Tibial nerve (tissue), 4 donors: ENCODE measurements at places on chromosomes 7 and 10. TPM values are rescaled to one million over a fixed set of nuclear protein-coding genes. Genes with fewer than 3 reads are reported as not detected.

- no peaks in the 10 kb centered on the region for H3K4me1 ChIP-seq
- no peak for DNase-seq
- H3K36me3 ChIP-seq = no peaks in the 10 kb centered on the region
Measured at GRCh38 chr10:61284222-61284890, 168.8 kb downstream of the TMEM26 start.

DNA sequence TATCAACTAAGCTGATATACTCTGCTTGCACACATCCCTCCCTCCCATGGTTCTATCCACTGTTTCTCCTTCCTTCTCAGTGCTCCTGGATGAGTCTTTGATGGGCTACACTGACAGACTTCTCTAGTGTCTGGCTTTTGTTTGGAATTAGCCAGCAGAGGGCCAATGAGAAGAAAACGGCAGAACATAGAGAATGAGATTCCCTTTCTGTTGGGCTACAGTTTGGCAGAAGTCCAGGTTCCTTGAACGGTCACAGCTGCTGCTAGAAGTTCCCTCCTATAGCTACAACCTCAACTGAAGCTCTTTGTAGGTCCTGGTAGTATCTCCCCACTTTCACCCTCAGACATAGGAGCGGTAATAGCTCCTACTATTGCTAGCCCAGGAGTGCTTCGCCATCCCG, 251.1 kb upstream of the LRRN3 start:
- no peaks in the 10 kb centered on the region for H3K27me3 ChIP-seq
- H3K4me1 ChIP-seq = no peaks in the 10 kb centered on the region
- DNase-seq = no peak
- H3K36me3 ChIP-seq = no peaks in the 10 kb centered on the region
- no peak overlapping the region for H3K4me3 ChIP-seq

- no peaks in the 10 kb centered on the region for H3K36me3 ChIP-seq
- H3K4me1 ChIP-seq = peaks cover 46% of the 10 kb centered on the region
- no peaks in the 10 kb centered on the region for H3K27me3 ChIP-seq
- H3K27ac ChIP-seq = peak overlapping the region; percentile 54
- no peak overlapping the region for H3K4me3 ChIP-seq
- DNase-seq = no peak
Measured at GRCh38 chr10:72263613-72264241, 10.0 kb upstream of the DDIT4 start.

DNA sequence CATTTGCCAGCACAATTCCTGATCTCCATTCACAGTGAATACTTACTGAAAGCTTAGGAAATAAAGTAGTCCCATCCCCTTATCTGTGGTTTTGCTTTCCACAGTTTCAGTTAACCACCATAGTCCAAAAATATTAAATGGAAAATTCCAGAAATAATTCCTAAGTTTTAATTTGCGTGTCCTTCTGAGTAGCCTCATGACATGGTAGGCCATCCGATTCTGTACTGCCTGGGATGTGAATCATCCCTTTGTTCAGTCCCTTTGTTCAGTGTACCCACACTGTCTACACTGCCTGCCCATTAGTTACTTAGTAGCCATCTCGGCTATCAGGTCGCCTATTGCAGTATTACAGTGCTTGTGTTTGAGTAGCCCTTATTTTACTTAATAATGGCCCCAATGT, 14.2 kb downstream of the RAB11FIP2 start:
- no peaks in the 10 kb centered on the region for H3K27me3 ChIP-seq
- H3K4me1 ChIP-seq = no peaks in the 10 kb centered on the region
- DNase-seq = no peak
- no peak overlapping the region for H3K27ac ChIP-seq
- H3K4me3 ChIP-seq = no peak overlapping the region

The NRCAM gene
- 25.5 TPM for total RNA-seq

- no peaks in the 10 kb centered on the region for H3K4me1 ChIP-seq
- H3K36me3 ChIP-seq = no peaks in the 10 kb centered on the region
Measured at GRCh38 chr10:45655219-45655618, 17.4 kb downstream of the ZFAND4 start.

The TAS2R4 gene
- 3.6 TPM for total RNA-seq

- H3K27me3 ChIP-seq = no peaks in the 10 kb centered on the region
- DNase-seq = peak; percentile 90
- peaks cover 3% of the 10 kb centered on the region for H3K36me3 ChIP-seq
- peak overlapping the region; percentile 68 for H3K27ac ChIP-seq
- H3K4me1 ChIP-seq = peaks cover 8% of the 10 kb centered on the region
Measured at GRCh38 chr10:102729029-102730026, 14.4 kb upstream of the WBP1L start.

GRCh38 chr7:113202284-113202683, 83.9 kb upstream of the SMIM30 start:
- H3K27ac ChIP-seq = no peak overlapping the region
- H3K4me3 ChIP-seq = no peak overlapping the region
- no peaks in the 10 kb centered on the region for H3K4me1 ChIP-seq
- H3K36me3 ChIP-seq = no peaks in the 10 kb centered on the region
- no peaks in the 10 kb centered on the region for H3K27me3 ChIP-seq

- no peaks in the 10 kb centered on the region for H3K4me1 ChIP-seq
- peaks cover 4% of the 10 kb centered on the region for H3K27me3 ChIP-seq
- no peak overlapping the region for H3K27ac ChIP-seq
Measured at GRCh38 chr7:159136013-159136412, 8.7 kb downstream of the VIPR2 start.

The EMX2 gene
- 2.3 TPM for total RNA-seq

DNA sequence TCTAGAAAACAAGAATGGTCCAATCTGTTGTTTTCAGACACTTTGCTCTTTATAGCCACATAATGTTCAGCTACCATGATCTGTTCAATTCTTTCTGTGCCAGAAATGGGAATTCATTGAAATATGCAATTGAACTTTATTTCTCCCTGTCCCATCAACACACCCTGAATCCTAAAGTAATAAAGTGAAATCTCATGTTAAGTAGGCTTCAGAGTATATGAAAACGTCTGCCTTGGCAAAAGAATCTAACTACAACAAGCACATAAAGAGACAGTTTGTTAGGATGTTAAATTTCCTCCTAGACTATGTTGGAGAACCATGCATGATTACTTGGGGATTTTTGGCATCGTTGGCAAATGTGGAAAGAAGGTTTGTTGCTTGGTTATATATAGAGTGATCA, 722.7 kb downstream of the XPNPEP1 start:
- DNase-seq = no peak
- no peaks in the 10 kb centered on the region for H3K27me3 ChIP-seq
- H3K4me1 ChIP-seq = no peaks in the 10 kb centered on the region
- H3K36me3 ChIP-seq = no peaks in the 10 kb centered on the region
- H3K27ac ChIP-seq = no peak overlapping the region

DNA sequence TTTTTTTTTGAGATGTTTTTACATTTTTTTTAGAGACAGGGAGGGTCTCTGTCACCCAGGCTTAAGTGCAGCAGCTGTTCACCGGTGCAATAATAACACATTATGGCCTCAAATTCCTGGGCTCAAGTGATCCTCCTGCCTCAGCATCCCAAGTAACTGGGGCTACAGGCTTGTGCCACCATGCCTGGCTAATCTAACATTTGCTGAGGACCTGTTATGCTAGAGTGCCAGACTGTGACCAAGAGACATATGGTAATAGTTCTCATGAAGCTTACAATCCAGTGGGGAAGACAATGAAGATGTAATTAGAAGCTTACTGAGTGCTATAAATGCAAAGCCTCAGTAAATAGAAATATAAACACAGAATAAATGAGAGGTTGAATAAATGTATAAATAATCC, 17.6 kb upstream of the ORC5 start:
- no peak overlapping the region for H3K27ac ChIP-seq
- H3K36me3 ChIP-seq = no peaks in the 10 kb centered on the region
- H3K27me3 ChIP-seq = no peaks in the 10 kb centered on the region
- H3K4me1 ChIP-seq = no peaks in the 10 kb centered on the region

The SKIDA1 gene
- total RNA-seq = 2.0 TPM

- H3K4me3 ChIP-seq = no peak overlapping the region
- H3K4me1 ChIP-seq = no peaks in the 10 kb centered on the region
- H3K27ac ChIP-seq = no peak overlapping the region
- no peaks in the 10 kb centered on the region for H3K27me3 ChIP-seq
- no peak for DNase-seq
- H3K36me3 ChIP-seq = peaks cover 11% of the 10 kb centered on the region
Measured at GRCh38 chr10:69141304-69141703, 17.3 kb downstream of the VPS26A start.

- no peaks in the 10 kb centered on the region for H3K4me1 ChIP-seq
- no peaks in the 10 kb centered on the region for H3K36me3 ChIP-seq
- no peak overlapping the region for H3K27ac ChIP-seq
- DNase-seq = no peak
Measured at GRCh38 chr10:5971315-5971832, 6.0 kb downstream of the IL15RA start.

The VAX1 gene
- total RNA-seq = not detected

- H3K4me1 ChIP-seq = no peaks in the 10 kb centered on the region
- H3K36me3 ChIP-seq = no peaks in the 10 kb centered on the region
- no peak overlapping the region for H3K27ac ChIP-seq
- H3K27me3 ChIP-seq = no peaks in the 10 kb centered on the region
- no peak overlapping the region for H3K4me3 ChIP-seq
- DNase-seq = no peak
Measured at GRCh38 chr10:88928254-88928653, 24.3 kb downstream of the ACTA2 start.

GRCh38 chr10:119190353-119190752, 11.7 kb upstream of the PRDX3 start:
- no peak for DNase-seq
- H3K4me1 ChIP-seq = no peaks in the 10 kb centered on the region
- H3K27me3 ChIP-seq = no peaks in the 10 kb centered on the region

GRCh38 chr10:99285881-99286280, 43.3 kb upstream of the CNNM1 start:
- no peaks in the 10 kb centered on the region for H3K27me3 ChIP-seq
- no peak overlapping the region for H3K4me3 ChIP-seq
- no peak overlapping the region for H3K27ac ChIP-seq
- no peaks in the 10 kb centered on the region for H3K36me3 ChIP-seq

GRCh38 chr10:78390051-78390450, 356.4 kb downstream of the RPS24 start:
- no peak for DNase-seq
- no peaks in the 10 kb centered on the region for H3K36me3 ChIP-seq
- H3K4me3 ChIP-seq = no peak overlapping the region
- no peaks in the 10 kb centered on the region for H3K27me3 ChIP-seq
- H3K27ac ChIP-seq = no peak overlapping the region

GRCh38 chr7:147567043-147567442, 1023.5 kb upstream of the C7orf33 start:
- no peak overlapping the region for H3K27ac ChIP-seq
- H3K4me3 ChIP-seq = no peak overlapping the region
- H3K36me3 ChIP-seq = no peaks in the 10 kb centered on the region
- H3K4me1 ChIP-seq = no peaks in the 10 kb centered on the region
- DNase-seq = no peak

GRCh38 chr7:88929719-88930118, 134.2 kb upstream of the TEX47 start:
- no peaks in the 10 kb centered on the region for H3K36me3 ChIP-seq
- no peaks in the 10 kb centered on the region for H3K27me3 ChIP-seq
- H3K4me3 ChIP-seq = no peak overlapping the region
- DNase-seq = no peak
- no peak overlapping the region for H3K27ac ChIP-seq
